ENCODE measurements at places on chromosomes 3 and 15.

DNA sequence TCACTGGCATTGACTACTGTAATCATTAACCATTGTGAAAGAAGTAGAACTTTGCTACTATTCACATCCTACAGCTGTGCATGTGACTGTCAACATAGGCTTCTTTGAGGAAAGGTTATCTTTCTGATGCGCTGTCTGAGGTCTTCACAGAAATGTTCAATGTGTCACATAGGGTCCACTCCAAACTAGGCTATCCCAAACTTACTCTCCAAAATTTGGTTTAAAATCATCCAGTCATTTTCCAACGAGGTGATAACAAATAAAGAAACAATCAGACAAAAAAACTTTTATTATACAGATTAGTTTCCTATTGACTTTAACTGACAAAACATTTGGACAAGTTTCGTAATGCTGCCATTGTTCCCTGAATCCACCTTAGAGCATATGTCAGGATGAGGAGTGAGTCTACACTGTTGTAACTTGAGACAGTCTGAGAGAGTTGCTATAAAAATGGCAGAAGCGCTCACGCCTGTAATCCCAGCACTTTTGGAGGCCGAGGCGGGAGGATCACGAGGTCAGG is 511.6 kb downstream of the PLOD2 start:
- H3K27ac ChIP-seq: no peak overlapping the region
- H3K4me3 ChIP-seq: no peak overlapping the region
- no peaks in the 10 kb centered on the region for H3K27me3 ChIP-seq
- H3K36me3 ChIP-seq: no peaks in the 10 kb centered on the region
- DNase-seq: no peak

DNA sequence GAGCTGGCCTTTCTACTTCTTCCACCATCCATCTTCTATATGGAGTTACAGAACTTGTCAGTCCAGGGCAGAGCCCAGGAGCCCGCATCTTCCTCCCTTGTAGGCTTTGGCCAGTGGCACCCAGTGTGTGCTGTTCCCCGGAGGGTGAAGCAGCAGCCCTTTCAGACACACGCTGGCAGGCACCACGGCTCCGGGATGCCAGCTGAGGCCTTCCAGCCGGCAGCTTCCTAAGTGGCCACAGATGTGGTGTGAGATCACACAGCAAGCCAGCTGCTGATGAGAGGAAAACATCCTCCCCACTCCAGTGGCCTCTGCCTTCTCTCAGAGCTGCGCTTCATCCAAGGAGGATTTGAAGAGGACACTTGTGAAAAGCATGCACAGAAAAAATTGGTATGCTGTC is 24.1 kb downstream of the CRABP1 start:
- peaks cover 3% of the 10 kb centered on the region for H3K27me3 ChIP-seq
- DNase-seq: no peak
- no peak overlapping the region for H3K4me3 ChIP-seq
- H3K36me3 ChIP-seq: no peaks in the 10 kb centered on the region

- no peaks in the 10 kb centered on the region for H3K36me3 ChIP-seq
- H3K27me3 ChIP-seq: no peaks in the 10 kb centered on the region
- H3K27ac ChIP-seq: no peak overlapping the region
- H3K4me3 ChIP-seq: no peak overlapping the region
- no peaks in the 10 kb centered on the region for H3K4me1 ChIP-seq
Measured at GRCh38 chr3:8784676-8785435, 15.4 kb upstream of the OXTR start.

DNA sequence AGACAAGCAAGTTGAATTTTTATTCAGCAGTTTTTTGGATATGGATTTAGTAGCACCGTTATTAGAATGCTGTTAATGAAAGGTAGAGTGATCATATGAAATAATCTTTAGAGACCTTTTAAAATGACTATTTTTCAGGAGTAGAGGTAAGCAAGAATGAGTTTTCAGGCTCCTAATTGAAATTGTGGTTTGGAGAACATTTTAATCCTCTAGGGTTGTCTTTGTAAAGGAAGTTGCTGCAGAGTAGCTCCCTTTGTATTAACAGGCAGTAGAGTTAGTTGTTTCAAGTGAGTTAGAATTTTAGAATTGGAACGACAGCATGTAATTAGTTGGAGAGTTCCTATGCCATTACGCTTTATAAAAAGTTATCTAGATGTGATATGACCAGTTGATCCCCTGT is 27.2 kb upstream of the EDEM1 start:
- DNase-seq: no peak
- H3K27me3 ChIP-seq: no peaks in the 10 kb centered on the region
- H3K4me1 ChIP-seq: peaks cover 72% of the 10 kb centered on the region
- no peak overlapping the region for H3K4me3 ChIP-seq
- H3K36me3 ChIP-seq: peaks cover 3% of the 10 kb centered on the region

GRCh38 chr3:30225021-30225420 is 381.4 kb upstream of the TGFBR2 start:
- no peaks in the 10 kb centered on the region for H3K36me3 ChIP-seq
- H3K27me3 ChIP-seq: no peaks in the 10 kb centered on the region
- DNase-seq: no peak
- peaks cover 13% of the 10 kb centered on the region for H3K4me1 ChIP-seq

GRCh38 chr3:123638936-123639689 is 54.3 kb upstream of the HACD2 start:
- no peak overlapping the region for H3K27ac ChIP-seq
- no peak for DNase-seq
- H3K27me3 ChIP-seq: no peaks in the 10 kb centered on the region
- no peak overlapping the region for H3K4me3 ChIP-seq

DNA sequence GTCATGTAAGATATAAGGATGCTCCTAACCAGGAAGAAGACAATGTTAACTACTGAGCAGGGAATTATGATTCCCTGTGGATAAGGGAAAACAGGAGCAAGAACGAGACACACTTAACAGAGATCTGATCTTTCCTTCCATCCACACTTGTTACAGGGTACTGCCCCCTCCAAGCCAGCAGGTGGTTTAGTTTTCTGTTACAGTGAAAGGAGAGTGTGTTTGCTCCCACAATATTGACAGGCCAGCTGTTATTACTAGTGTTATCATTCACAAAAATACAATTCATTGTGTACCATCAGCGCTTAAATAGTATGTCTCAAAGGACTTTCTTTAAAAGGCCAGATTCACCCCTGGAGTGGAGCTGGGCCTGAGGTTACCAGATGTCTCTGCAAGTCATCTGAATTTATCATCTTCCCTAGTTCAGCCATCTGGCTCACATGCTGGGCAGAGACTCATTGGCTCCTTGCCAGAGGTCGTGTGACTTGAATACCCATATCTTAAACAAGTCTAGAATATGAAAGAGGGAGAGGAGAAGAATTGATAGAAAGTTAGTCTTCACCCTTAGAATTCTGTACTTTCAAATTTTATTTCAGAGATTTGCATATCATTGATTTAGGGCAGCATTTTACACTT is 16.8 kb upstream of the FMN1 start:
- no peak for DNase-seq
- H3K4me3 ChIP-seq: no peak overlapping the region
- no peaks in the 10 kb centered on the region for H3K36me3 ChIP-seq

DNA sequence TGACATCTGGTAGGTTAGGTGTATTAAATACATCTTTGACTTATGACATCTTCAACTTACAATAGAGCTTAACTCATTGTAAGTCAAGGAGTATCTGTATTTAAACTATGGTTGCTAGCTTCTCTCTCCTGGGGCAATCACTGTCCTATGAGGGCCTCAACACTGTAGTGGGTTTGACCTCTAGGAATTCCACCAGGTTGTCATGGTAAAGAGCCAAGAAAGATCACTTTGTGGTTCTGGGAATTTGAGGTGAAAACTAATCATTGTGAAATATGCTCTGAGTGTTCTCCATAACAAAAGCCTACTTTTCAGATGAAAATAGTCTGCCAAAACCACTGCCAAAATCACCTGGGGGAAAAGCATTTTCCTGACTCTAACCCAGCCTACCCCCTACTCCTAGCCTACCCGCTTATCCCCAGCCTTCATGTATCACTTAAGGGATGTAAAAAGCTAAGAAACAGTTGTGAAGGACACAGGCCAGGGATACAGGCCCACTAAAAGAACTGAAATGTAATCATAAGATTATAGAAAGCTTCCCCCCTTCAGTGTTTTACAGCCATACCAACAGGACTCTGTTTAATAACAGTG is 723.8 kb downstream of the MECOM start:
- H3K4me1 ChIP-seq: no peaks in the 10 kb centered on the region
- no peak overlapping the region for H3K27ac ChIP-seq
- H3K27me3 ChIP-seq: no peaks in the 10 kb centered on the region

GRCh38 chr3:150376001-150376848 is 31.9 kb upstream of the TSC22D2 start:
- H3K27ac ChIP-seq: no peak overlapping the region
- no peaks in the 10 kb centered on the region for H3K27me3 ChIP-seq
- H3K4me1 ChIP-seq: peaks cover 4% of the 10 kb centered on the region
- H3K4me3 ChIP-seq: no peak overlapping the region
- no peak for DNase-seq

GRCh38 chr3:31106912-31107311 is 212.5 kb upstream of the GADL1 start:
- H3K27me3 ChIP-seq: no peaks in the 10 kb centered on the region
- H3K4me3 ChIP-seq: no peak overlapping the region
- peaks cover 5% of the 10 kb centered on the region for H3K36me3 ChIP-seq
- no peak overlapping the region for H3K27ac ChIP-seq
- H3K4me1 ChIP-seq: peaks cover 35% of the 10 kb centered on the region

GRCh38 chr3:197591816-197592215 is 36.0 kb upstream of the BDH1 start:
- peak overlapping the region; percentile 12 for H3K4me3 ChIP-seq
- H3K36me3 ChIP-seq: no peaks in the 10 kb centered on the region
- peaks cover 24% of the 10 kb centered on the region for H3K4me1 ChIP-seq

GRCh38 chr3:105958237-105959000 is 89.6 kb upstream of the CBLB start:
- DNase-seq: no peak
- H3K4me1 ChIP-seq: no peaks in the 10 kb centered on the region
- H3K27ac ChIP-seq: no peak overlapping the region
- H3K36me3 ChIP-seq: no peaks in the 10 kb centered on the region
- no peak overlapping the region for H3K4me3 ChIP-seq
- no peaks in the 10 kb centered on the region for H3K27me3 ChIP-seq

DNA sequence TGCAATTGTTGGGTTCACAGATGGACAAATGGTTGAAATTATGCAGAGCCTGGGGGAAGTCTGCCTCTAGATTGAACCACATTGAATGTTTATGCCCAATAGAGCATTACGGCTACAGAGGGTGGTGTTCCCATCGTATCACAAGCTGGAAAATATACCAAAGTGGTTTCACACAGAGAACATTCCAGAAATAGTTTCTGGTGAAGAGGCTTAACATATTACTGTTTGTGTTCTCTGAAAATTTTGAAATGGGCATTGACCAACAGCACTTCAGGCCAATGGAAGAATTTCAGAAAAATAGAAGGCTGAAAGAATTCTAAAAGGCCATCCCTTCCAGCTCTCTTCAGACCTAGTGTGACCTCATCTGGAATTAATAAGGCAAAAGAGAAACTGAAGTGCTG is 203.9 kb downstream of the NEK10 start:
- no peaks in the 10 kb centered on the region for H3K36me3 ChIP-seq
- H3K4me3 ChIP-seq: no peak overlapping the region
- DNase-seq: no peak

DNA sequence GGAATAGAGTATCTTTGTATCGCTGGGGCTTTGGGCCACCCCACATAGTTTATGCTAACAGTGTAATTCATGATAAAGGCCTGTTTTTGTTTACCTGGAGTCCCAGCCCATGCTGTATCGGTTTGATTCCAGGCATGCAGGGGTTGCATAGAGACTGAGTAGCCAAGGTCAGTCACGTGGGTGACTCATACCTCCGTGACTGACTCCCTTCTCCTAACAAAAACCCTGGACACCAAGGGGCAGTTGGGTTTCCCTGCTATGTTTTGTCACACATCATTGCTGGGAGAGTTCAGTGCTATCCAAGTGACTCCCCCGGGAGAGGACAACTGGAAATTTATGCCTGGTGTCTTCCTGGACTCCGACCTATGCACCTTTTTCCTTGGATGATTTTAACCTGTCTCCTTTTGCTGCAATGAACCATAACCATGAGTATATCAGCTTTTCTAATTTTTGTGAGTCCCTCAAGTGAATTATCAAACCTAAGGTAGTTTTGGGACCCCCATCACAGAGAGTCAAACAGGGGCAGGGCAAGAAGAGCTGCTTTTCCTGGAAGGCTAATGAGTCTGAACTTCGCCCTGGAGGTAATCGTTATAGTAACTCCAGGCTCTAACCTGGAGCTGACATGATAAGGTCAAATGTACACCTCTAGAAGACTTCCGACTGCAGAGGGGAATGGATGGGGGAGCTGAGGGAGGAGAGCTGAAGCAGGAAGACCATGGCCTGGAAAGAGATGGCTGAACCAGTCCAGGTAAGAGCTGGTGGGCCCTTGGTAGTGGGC is 57.0 kb downstream of the SRGAP3 start:
- H3K27ac ChIP-seq: no peak overlapping the region
- H3K4me1 ChIP-seq: no peaks in the 10 kb centered on the region
- no peak overlapping the region for H3K4me3 ChIP-seq
- no peaks in the 10 kb centered on the region for H3K36me3 ChIP-seq
- DNase-seq: no peak
- no peaks in the 10 kb centered on the region for H3K27me3 ChIP-seq

- H3K4me1 ChIP-seq: no peaks in the 10 kb centered on the region
- H3K4me3 ChIP-seq: no peak overlapping the region
- H3K36me3 ChIP-seq: no peaks in the 10 kb centered on the region
- H3K27me3 ChIP-seq: no peaks in the 10 kb centered on the region
Measured at GRCh38 chr3:64316971-64317370, 91.7 kb upstream of the PRICKLE2 start.

GRCh38 chr15:75134748-75135147 is 66.9 kb upstream of the C15orf39 start:
- H3K36me3 ChIP-seq: no peaks in the 10 kb centered on the region
- no peak overlapping the region for H3K4me3 ChIP-seq
- peaks cover 7% of the 10 kb centered on the region for H3K27me3 ChIP-seq
- DNase-seq: no peak

GRCh38 chr15:47500842-47501241 is 216.5 kb upstream of the SEMA6D start:
- no peaks in the 10 kb centered on the region for H3K27me3 ChIP-seq
- H3K4me3 ChIP-seq: no peak overlapping the region
- H3K36me3 ChIP-seq: no peaks in the 10 kb centered on the region
- no peaks in the 10 kb centered on the region for H3K4me1 ChIP-seq
- no peak for DNase-seq
- H3K27ac ChIP-seq: no peak overlapping the region

GRCh38 chr15:95371664-95372063 is 958.8 kb upstream of the NR2F2 start:
- no peak overlapping the region for H3K27ac ChIP-seq
- no peak for DNase-seq
- H3K4me3 ChIP-seq: no peak overlapping the region
- H3K4me1 ChIP-seq: no peaks in the 10 kb centered on the region
- H3K27me3 ChIP-seq: no peaks in the 10 kb centered on the region

GRCh38 chr15:47972738-47973137 is 148.1 kb upstream of the SLC24A5 start:
- H3K36me3 ChIP-seq: no peaks in the 10 kb centered on the region
- no peak for DNase-seq
- no peaks in the 10 kb centered on the region for H3K4me1 ChIP-seq
- peaks cover 1% of the 10 kb centered on the region for H3K27me3 ChIP-seq
- H3K4me3 ChIP-seq: no peak overlapping the region
- H3K27ac ChIP-seq: no peak overlapping the region
